Cardiac septum (tissue), 1 donor: ENCODE measurements at places on chromosomes 7 and 10.

- DNase-seq, result no peak
Measured at GRCh38 chr7:14207711-14208110, 218.2 kb upstream of the ETV1 start.

DNA sequence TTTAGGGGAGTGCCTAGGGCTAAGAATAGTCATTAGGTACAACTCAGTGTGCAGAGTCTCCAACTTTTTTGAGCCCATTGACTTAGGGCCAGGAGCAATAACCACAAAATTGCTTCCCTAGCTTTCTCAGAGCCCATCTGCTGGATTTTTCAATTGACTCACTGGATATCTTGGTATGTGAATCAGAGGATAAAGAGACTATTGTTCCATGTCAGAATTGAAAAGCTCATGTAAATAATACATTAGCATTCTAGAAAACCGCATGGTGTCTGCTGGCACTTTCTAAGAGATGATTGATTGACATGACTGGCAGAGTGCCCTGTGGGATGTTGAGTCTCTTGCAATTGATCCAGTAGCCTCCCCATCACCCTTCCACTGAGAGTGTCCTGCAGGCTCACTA lies 246.2 kb downstream of the CCDC7 start:
- no peak for DNase-seq

DNA sequence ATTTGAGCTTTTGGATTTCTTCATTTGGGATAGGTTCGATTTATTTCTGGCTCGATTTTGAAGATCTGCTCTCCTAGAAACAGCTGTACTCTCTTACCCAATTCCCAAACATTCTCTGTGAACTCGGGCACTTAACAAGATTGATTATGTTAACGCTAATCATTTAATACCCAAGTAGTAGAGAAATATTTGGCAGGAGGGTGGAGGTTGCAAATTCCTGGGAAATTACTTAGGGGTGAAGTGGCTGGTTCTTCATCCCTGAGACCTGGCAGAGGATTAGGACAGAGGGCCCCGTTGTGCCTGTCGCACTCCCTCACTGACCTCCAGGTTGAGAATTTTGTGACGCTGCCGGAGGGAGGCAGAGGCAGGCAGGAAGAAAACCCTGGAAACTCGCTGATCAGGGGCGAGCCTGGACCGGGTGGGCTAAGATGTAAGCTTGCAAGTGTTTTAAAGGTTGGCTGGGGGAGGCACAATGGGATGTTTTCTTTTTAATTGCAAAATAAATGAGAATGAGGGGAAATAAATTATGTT lies 182.6 kb downstream of the TCF7L2 start:
- DNase-seq, result no peak

DNA sequence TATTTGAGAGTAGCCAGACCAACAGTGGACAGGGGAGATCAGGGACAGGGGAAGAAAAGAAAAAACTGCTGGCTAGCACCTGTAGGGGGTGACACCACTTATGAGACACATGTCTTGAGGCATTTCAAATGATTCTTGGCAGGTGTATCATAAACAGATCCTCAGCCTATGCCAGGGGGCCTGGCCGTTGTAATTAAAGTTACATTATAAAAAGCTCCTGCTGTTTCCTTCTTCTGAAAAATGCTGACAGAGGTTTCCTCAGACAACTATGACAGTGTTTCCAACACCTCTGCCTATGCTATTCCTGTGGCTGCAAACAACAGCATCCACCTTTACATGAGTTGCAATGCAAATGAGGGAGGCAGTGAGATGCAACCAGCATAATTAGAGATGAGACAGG lies 281.0 kb upstream of the PTER start:
- DNase-seq, result no peak

DNA sequence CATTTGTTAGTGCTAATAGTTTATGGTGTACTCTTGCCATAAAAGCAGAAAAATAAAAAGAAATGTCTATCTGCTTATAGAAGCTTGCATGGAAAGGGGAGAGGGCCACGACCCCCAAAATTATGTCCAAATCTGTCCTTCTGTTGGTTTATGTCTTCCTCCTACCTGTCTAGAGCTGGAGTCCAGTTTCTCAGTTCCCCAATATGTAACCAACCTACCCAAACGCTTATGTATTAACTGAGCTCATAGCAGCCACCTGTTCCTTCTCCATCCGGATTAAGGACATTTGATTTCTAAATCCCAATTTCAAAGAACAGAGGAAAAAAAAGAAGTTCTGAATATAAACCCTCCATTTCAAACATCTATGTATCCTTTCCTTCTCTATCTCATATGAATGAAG lies 30.3 kb upstream of the TPK1 start:
- no peak for DNase-seq

- peak; percentile 81 for DNase-seq
Measured at GRCh38 chr10:7407368-7408290, 3.2 kb downstream of the SFMBT2 start.

DNA sequence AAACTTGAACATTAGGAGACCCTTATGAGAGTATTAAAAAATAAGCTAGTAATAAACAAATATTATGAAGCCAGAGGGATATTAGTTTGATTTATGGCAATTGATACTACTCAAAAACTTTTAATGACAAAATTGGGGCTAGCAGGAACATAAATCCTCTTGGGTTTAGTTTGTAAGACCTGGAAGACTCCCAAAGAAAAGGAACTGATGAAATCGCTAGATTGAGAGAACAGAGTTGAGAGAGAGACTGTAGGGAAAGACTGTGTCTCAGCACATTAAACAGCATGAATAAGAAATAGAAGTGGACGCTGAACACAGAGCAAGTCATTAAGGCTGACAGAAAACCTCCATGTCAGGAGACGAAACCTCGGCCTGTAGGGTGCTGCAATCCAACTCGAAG lies 56.4 kb downstream of the ICA1 start:
- DNase-seq, result no peak

- no peak for DNase-seq
Measured at GRCh38 chr10:118698421-118698820, 56.3 kb downstream of the CACUL1 start.

- DNase-seq, result no peak
Measured at GRCh38 chr7:158518980-158519632, 68.5 kb downstream of the PTPRN2 start.

- no peak for DNase-seq
Measured at GRCh38 chr7:115363916-115364315, 442.0 kb downstream of the MDFIC start.

DNA sequence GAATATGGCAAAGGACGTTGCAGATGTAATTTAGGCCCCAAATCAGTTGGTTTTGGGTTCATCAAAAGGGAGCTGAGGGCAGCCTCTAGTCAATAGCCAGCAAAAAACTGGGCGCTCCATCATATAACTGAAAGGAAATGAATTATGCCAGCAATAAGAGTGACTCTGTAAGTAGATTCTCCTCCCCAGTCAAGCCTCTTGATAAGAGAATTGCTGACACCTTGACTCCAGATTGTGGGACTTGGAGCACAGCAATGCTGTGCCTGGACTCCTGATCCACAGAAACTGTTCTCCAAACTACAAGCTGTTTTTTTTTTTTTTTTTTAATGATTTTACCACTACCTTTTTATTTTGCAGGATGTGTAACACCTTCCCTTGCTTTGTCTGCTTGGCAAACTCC lies 25.5 kb downstream of the ZFAND4 start:
- DNase-seq, result no peak

- DNase-seq, result no peak
Measured at GRCh38 chr10:100570506-100570905, 34.8 kb downstream of the HIF1AN start.

DNA sequence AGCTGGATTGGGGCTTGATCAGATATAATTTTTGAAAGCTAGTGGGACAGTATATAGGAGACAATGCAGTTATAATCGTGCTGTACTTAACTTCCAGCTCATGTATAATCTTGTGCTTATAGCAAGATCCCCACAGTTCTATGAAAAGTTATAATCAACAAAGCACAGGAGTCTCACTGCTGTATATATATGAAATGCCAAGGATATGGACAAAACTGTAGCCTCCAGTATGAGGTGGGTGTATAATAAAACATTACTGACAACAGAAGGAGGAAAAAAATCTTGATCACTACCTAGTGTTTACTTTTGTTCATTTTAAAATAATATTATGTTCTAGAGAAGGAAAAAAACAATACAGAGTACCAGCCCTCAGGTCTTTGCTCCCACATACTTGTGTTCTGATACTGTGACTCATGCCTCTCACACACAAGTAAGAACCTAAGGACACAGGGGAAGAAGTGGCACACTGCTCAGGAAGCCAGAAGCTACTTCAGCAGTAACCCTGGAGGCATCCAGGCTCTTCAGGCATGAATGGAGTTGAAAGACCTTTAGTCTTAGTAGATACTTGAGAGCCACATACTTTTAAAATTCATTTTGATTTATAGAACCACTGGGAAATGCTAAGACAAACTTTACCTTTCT lies 265.7 kb upstream of the IMMP2L start:
- no peak for DNase-seq

GRCh38 chr7:155456738-155457543 lies 988 bp upstream of the EN2 start:
- peak; percentile 82 for DNase-seq

DNA sequence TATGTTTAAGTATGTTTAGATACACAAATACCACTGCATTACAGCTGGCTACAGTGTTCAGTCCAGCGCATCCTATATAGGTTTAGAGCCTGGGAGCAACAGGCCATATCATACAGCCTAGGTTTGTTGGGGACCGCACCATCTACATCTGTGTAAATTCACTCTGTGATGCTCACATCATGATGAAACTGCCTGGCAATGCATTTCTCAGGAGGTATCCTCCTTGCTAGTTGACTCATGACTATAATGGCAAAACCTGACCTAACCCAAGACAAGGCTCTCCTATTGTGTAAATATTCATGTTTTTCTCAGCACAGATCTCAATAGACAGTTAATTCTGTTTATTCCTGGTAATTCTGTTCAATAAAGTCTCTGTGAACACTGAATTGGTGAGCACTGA lies 240.7 kb upstream of the PFKP start:
- DNase-seq, result no peak

GRCh38 chr7:31101544-31101943 lies 49.4 kb downstream of the ADCYAP1R1 start:
- DNase-seq, result no peak

DNA sequence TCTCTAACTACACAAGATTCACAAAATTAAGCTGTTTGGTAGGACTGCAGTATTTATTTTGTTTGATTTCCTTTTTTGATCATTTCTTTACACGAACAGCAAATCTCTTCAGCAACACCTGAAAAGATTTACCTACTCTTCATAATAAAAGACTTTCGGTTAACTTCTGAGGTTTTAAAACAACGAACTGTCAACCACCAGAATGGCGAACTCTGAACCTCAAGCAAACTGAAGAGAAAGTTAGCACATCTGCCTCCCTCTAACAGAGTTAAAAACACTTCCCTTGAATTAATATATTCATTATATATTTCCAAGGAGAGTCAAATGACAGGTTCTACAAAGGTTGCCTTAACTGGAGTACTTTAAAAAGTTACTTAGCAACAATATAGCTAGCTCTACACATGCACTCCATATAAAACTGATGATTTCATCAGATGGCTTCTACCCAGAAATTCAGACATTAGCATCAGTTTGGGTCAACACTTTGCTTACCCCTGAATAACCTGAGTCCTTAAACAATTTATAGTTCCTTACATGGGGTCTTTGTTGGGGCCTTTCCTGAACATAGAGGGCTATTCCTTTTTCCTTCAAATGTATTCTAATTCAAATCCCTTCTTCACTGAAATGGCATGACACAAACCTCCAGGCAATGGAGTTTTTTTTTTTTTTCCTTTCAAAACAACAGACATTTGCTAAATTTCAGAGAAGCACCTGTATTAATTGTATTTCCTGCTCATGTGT lies 118.3 kb downstream of the SEM1 start:
- no peak for DNase-seq

DNA sequence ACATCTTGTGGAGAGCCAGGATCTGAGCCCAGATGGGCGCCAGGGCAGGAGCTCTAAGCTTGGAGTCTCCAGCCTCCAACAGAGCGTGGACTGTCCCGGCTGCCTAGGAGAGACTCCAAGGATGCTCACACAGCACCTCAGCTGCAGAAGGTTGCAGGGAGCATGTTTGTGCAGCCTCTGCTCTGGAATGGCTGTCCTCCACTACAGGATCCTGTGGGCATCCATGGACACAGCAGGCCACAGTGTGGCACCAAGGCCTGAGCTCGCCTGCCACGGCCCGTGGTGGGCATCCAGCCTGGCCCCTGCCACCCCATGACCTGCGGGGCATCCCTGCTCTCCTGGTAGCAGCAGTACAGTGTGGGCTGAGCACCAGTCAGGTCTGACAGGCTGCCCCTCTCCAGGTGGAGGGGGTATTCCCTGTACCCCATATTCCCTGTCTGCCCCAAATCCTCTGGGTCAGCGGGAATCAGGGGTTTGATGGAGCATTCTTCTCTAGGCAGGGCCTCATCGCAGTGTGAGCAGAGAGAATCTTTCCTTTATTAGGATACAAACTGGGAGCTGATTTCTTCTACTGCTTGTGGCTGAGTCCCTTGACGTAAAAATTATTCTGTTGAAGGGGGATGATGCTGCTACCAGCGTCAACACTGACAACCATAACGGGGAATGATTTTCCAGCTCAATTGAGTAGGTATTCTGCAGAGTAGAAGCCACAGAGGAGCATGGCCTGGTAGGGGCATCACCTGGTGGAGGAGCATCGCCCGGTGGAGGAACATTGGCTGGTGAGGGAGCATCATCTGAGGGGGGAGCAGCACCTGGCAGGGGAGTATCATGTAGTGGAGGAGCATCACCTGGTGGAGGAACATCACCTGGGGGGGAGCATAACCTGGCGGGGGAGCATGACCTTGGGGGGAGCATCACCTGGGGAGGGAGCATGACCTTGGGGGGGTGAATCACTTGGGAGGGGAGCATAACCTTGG lies 60.6 kb downstream of the GLRX3 start:
- DNase-seq, result no peak

DNA sequence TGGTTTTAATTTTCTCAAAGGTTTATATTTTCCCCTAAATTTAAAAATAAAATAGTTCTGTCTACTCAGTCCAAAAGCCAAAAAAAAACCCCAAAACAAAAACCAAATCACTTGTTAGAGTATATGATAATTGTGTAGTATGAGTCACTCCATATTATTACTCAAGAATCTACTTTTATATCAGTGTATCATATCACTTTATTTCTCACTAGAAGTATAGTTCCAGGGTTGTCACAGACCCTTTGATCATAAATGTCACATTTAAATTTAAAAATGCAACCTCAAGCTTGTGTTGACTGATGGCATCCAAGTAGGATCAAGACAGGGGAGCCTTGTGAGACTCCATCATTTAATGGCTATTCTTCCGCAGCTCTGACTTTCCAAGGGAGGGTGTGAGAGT lies 61.0 kb downstream of the PAPSS2 start:
- DNase-seq, result no peak

DNA sequence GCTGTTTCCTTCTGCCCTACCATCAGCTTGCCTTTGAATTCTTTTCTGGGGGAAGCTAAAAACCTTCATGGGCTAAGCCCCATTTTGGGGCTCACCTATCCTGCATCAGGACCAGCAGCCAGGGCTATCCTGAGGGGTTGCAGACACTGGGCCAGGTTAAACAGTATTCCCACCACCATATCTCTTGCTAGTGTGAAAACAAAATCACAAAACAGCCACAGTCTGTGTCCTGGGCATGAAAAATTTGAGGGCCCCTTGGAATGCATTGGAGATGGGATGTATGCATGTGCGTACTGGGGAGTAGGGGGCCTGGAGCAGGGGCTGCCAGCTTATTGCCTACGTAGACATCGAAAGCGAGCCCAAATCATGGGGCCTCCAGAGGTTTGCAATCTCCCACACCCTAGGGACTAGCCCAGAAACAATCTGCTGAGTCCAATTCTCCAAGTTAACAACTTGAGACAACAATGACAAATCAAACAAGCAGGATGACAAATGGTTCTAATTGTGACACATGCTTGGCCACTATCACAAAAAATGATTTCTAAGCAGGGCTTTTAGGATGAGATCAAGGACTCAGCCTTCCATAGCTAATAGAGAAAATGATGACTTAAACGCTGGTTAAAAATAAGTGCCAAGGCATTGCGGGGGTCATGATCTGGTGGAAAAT lies 557.1 kb downstream of the KCNMA1 start:
- no peak for DNase-seq
